HepG2 (cell line): ENCODE measurements at places on chromosomes 2 and 18. TPM values are rescaled to one million over a fixed set of nuclear protein-coding genes. Genes with fewer than 3 reads are reported as not detected.

DNA sequence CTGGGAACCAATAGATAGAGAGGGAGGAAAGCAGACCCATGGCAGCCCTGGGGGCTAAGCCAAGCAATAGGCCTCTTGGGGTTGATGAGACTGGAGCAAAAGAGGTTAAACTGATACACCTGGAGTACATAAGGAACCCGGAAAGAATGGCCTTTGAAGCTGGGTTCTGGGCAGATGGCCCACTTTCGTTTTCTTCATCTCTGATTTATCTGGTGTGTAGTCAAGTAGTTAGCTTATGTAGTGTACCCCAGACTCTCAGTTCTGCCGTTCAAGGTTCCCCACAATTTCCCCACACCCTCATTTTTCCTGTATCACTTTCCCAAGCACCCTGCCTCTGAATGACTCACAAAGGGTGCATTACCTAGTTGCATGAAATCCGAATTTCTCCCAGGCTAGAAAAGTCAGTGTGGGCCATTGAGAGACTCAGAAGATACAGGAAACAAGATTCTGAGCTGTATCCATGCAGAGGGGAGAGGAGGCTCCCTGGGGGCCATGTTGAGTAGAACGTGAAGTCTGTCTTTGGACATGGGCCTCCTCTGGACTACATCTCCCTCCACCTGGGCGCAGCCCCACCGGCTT, 235.0 kb downstream of the LOXHD1 start:
- H3K27ac ChIP-seq: no peak overlapping the region
- H3K27me3 ChIP-seq: peaks cover 14% of the 10 kb centered on the region; the same call in 2 of the 3 replicates
- no peaks in the 10 kb centered on the region for H3K36me3 ChIP-seq

- no peak overlapping the region for H3K4me3 ChIP-seq
- H3K4me1 ChIP-seq: no peaks in the 10 kb centered on the region
- no peak for DNase-seq
- peaks cover 54% of the 10 kb centered on the region for H3K27me3 ChIP-seq
These were observed 72.3 kb downstream of the INHBB start for GRCh38 chr2:120418174-120418787.

IL36G gene
- total RNA-seq: not detected in 2 replicates

- no peak overlapping the region for H3K4me3 ChIP-seq
- no peaks in the 10 kb centered on the region for H3K27me3 ChIP-seq
- no peaks in the 10 kb centered on the region for H3K4me1 ChIP-seq
- H3K27ac ChIP-seq: no peak overlapping the region
These were observed 43.3 kb downstream of the TMEM200C start for GRCh38 chr18:5851998-5852397.
